ENCODE measurements at places on chromosomes 11 and 22. TPM values are rescaled to one million over a fixed set of nuclear protein-coding genes. Genes with fewer than 3 reads are reported as not detected.

SYT9 gene
- total RNA-seq, result 0.21 TPM

- no peak for DNase-seq
Measured at GRCh38 chr11:7428196-7428595, 57.1 kb upstream of the OLFML1 start.

DNA sequence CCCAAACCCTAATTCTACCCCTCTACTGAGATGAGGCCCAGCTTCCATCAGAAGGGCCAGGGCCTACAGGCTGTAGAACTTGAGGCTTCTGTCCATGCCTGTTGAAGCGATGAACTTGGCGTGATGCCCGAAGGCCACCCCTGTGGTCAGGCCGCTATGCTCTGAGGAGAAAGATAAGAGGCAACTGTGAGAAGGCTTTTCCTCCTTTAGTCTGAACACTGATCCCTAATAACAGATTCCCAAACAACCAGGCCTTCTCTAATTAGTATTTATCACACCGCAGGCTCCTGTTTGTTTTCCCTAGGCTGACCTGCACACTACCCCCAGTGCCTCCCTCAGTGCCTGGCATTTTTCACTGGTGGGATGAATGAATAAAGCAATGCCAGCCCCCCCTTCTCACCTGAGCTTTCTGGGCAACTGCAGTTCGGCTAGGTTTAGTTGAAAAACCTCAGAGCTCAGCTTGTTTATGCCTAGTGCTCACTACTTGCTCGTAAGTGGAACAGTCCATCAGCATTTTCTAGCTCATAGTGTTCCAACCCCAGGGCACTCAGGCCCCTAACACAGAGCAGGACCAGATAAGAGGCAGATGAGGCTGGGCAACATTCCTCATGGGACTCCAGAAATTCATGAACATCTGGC is 15.2 kb downstream of the PRPF19 start:
- DNase-seq, result no peak

GRCh38 chr11:63405114-63405513 is 35.5 kb downstream of the SLC22A9 start:
- no peak for DNase-seq

GRCh38 chr11:70650075-70650909 is 252.0 kb downstream of the CTTN start:
- DNase-seq, result peak; percentile 92

DNA sequence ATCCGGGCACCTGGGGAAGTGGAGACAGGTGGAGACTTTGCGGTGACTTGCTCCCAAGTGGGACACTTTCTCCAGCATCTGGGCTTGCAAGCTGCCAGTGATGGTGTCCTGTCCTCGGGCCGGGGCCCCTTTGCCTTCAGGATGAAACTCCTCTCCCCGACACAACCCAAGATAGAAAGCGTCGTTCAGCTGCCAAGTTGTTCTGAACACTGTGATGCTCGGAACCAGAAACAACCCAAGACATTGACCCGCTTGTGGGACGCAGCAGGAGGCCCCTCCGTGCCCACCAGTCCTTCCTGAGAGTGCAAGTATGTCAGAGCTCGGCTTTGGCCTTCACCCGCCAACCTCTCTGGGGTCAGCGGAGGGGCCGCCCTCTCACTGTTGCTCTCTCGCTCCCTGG is 31.3 kb downstream of the LINC01488 start:
- no peak for DNase-seq

GRCh38 chr11:129644326-129644725 is 171.3 kb upstream of the TMEM45B start:
- DNase-seq, result no peak

DNA sequence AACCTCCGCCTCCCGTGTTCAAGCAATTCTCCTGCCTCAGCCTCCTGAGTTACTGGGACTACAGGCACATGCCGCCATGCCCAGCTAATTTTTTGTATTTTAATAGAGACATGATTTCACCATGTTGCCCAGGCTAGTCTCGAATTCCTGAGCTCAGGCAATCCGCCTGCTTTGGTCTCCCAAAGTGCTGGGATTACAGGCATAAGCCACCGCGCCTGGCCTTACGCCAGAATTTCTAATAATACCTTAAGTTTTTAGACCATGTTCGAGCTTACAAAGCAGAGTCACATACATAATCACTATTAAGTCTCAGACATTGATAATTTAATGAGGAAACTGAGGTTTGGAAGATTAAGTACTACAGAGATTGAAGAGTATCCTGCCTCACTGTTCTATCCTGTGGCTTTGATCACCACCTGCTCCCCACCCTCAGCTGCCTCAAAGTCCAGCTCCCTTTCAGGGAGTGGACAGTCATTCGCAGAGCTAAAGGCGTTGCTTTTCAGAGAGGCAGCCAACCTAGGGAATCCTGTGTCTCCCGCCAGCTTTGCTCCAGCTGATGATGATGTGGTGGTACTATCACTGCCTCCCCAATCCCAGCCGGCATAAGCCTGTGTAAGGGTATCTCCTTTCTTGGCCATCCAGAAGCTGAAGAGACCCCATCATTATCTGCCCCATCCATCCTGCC is 7.7 kb downstream of the UBASH3B start:
- no peak for DNase-seq

- DNase-seq, result no peak
Measured at GRCh38 chr11:84857746-84858145, 769.4 kb downstream of the DLG2 start.

DNA sequence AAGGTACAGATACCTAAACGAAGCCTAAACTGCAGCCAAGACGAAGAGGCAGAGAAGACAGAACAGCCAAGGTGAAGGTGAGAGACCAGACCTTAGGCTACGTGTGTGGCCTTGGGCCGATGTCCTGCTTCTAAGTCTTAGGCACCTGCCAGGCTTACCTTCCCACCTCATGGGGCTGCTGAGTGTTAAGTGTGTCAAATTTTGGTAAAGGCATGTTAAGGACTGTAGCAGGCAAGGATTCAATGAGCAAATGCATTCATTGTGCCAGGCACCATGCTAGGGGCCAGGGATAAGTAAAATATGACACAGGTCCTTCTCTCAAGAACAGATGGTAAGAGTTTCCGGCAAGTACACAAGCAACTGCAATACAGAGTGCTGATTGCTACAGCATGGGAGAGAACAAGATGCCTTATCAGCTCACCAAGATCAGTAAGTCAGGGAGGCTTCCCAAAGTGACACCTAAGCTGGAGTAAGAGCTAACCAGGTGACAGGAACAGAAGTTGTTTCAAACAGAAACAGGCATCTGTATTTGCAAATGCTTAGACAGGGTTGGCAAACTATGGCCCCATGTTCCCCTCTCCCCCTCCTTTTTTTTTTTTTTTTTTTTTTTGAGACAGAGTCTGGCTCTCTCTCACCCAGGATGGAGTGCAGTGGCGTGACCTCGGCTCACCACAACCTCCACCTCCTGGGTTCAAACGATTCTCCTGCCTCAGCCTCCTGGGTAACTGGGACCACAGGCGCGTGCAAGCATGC is 46.7 kb downstream of the CLTCL1 start:
- no peak for DNase-seq

SOX6 gene
- 21.0 TPM for total RNA-seq

- no peak for DNase-seq
Measured at GRCh38 chr11:69566001-69566400, 75.0 kb upstream of the CCND1 start.

DNA sequence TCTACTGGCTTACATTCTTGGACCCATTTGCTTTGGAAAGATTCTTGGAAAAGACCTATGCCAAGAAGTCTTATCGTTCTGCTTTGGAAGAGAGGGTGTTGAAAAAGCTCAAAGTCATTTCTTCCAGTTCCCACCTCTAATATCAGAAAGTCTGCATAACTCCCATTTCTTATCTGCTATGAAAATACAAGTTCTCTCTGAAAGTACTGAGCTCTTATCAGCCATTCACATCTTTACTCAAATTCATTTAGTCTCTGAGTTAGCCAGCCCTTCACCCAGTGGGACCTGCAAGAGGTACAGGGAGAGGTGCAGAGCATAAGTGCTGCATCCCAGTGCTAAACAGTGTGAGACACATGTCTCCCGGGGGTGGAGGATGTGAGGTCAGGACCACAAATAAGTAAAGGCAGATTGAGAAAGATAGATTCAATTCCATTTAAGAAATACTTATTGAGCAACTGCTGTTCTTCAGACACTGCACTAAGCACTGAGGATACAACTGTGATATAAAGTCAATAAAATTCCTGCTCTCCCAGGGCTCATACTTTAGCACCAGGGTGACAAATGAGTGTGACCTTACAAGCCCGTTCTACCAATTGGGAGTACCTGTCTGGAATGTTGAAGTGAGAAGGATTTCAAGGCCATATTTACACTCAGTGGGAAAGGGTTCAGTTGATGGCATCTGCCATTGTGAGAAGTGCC is 76.7 kb downstream of the PISD start:
- no peak for DNase-seq

- DNase-seq, result no peak
Measured at GRCh38 chr11:130912552-130912951, 3.7 kb downstream of the SNX19 start.

- DNase-seq, result no peak
Measured at GRCh38 chr11:69647761-69648497, 7.0 kb downstream of the CCND1 start.

APOBEC3H gene
- not detected for total RNA-seq

OR9Q2 gene
- total RNA-seq, result not detected

- DNase-seq, result no peak
Measured at GRCh38 chr11:108838792-108839105, 173.9 kb downstream of the DDX10 start.

Data from endothelial cell (in vitro differentiated cells).